ENCODE measurements at places on chromosomes 6 and 20. TPM values are rescaled to one million over a fixed set of nuclear protein-coding genes. Genes with fewer than 3 reads are reported as not detected.

DNA sequence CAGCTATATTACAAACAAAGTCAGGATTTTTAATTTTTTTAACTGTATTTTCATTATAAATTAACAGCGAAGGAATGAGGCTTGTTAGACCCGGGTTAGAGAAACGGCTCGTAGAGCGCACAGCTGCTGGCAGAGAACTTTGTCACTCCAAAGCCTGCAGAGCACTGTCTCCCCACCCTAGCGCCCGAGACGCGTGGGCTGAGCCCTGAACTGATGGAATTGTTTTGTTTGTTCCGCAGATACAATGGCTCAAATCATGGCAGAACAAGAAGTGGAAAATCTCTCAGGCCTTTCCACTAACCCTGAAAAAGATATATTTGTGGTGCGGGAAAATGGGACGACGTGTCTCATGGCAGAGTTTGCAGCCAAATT is 810 bp downstream of the LAMP5 start:
- DNase-seq = no peak

The LY6G6D gene
- total RNA-seq = not detected

GRCh38 chr6:89642956-89643355 is 4.4 kb upstream of the LYRM2 start:
- DNase-seq = no peak

GRCh38 chr6:7505189-7505699 is 36.2 kb upstream of the DSP start:
- peak; percentile 32 for DNase-seq

DNA sequence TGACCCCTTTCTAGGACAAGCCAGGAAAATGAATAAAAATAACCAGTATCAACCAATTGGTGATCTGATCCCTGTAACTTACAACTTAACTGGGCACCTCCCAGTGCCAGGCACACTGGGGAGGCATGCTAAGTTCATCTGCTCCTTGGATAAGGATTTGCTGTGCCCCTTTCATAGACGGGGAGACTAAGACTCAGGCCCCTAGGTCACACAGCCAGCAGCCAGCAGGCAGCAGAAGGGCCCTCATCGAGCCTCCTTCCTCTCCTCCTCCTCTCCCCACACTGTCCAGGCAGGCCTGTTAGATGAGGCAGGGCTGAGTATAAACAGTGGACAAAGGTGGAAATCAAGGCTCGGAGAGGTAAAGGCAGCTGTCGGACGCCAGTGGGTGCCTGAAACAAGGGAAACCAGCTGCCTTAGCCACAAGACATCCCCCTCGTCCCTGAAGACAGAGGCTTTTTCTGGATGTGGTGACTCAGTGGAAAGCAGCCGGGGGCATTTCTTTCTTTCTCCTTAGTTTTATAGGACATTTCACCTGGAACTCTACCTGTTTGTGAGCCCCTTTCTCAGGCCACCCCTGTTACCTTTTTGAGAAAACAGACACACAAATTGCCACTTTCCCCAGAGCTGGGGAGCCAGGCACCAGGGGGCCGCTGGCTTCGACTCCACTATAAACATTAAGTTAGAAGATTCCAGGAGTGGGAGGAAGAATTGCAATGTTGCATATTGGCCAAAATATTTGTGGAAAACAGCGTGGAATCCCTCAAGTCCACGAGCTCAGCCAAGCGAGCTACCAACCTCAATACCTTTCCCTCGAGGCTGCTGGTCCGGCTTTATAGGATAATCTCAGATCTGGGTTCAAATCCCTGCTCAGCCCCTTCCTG is 166.0 kb downstream of the PREX1 start:
- DNase-seq = no peak

GRCh38 chr20:3374296-3374695 is 33.2 kb downstream of the DNAAF9 start:
- no peak for DNase-seq

- DNase-seq = no peak
These were observed 48.2 kb upstream of the FAM50B start for GRCh38 chr6:3800850-3801591.

DNA sequence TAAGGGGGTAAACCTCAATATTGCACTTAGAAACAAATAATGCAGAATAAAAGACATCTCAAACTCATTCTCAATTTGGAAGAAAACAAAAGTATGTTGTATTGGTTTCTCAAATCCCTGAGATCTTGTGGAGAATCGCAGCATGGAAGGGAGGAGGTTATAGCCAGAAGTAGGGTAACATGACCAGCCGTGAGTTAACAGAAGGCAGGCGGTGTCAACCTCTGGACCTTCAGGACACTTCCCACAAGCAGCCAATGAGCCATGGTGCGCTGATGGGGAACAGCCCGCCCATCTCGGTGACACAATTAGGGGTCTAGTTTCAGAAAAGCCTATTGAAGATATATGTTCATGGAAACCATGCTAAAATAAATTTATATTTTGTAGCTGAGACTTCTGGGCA is 98.4 kb downstream of the ALDH8A1 start:
- DNase-seq = no peak

GRCh38 chr6:20741490-20741889 is 207.2 kb downstream of the CDKAL1 start:
- DNase-seq = no peak

DNA sequence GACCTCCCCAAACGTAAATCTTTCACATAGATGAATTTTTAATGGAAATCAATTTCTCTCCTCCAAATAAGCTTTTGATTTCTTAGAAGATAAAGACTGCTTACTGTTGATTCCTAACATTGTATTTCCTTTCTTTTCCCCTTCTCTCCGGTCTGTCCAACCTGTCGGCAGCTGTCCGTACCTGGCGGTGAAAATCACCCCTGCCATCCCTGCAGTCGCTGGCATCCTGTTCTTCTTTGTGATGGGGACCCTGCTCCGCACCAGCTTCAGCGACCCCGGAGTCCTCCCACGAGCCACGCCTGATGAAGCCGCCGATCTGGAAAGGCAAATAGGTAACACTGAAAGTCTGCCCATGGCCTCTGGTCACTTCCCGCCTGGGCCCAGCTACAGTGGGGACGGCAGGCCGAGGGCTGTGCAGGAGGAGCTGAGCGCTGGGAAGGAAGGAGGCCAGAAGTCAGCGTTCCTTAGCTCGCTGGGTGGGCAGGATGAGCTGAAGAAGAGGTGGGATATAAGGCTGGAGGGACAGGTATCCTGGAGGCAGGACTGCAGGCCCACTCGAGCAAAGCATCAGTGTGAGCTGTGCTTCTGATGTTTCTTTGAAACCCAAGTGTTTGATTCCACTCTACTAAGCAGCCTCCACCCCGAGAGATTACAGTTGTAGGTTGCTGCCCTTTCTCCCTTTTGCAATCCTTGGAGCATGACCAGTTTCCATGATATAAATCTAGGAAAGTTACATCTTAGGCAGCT is 161.6 kb downstream of the ZDHHC14 start:
- DNase-seq = no peak

The GDAP1L1 gene
- total RNA-seq = not detected

The EZR gene
- total RNA-seq = 65.3 TPM

The SNAP25 gene
- total RNA-seq = 0.56 TPM

DNA sequence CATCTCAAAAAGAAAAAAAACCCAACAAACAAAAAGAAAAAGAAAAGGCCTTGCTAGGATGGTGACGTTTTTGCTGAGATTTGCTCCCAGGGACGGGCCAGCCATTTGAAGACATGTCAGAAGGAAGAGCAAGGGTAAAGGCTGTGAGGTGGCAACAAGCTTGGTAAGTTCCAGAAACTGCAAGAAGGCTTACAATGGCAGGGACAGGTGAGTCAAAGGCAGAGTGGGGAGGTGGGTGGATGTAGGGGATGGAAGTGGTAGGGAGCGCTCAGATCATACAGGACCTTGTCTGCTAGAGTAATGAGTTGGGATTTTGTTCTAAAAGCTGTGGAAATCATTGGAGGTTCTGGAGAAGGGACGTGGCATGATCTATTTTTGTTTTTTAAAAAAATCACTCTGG is 4.3 kb downstream of the KIF3B start:
- no peak for DNase-seq

DNA sequence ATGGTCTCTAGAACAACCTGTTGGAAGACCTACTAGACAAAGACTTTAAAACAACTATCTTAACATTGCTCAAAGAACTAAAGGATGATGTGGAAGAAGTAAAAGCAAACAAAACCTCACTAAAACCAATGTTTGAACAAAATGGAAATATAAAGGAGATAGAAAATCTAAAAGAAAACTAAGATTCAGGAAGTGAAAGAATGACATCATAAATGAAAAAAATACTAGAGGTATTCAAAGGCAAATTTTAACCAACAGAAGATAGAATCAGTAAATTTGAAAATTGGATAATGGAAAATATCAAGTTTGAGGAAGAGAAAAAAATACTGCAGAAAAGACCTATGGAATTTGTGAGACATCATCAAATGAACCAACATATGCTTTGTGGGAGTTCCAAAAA is 914.1 kb upstream of the GJE1 start:
- DNase-seq = no peak

The TRIM26 gene
- total RNA-seq = 45.7 TPM

- no peak for DNase-seq
These were observed 19.6 kb upstream of the CCR6 start for GRCh38 chr6:167103041-167103891.

DNA sequence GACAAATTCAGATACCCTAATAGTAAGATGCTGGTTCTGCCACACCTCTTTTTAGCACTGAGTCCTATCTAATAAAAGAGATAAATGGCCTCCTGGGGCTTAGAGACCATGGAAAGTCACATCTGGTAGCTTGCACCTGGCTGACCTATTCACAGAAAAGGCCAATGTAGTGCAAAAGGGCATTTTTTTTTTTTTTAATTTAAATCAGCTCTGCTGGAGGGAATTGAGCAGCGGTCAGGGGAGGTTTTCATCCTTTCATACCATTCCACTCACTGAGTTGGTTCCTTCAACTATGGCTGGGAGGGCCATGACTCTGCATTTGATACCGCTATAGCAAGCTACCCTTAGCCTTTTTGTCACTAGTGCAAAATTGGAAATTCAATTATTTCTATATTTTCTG is 20.1 kb upstream of the HS3ST5 start:
- no peak for DNase-seq

DNA sequence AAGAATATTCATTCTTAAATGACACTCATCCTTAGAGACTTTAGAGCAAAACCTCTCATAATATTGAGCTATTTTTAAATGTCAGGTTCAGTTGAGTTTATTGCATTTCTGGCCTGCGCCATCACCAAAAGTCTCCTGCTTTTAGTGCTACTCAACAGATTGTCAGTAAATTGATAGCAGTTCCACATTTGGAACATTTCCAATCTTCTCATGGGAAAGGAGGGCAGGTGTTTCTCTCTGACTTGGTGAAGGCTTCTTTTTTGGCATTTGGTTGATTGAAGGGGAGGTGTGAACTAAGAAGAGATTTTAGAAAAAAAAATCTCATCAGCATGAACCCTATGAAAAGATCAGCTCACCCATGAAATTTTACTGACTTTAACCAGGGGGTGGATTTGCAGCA is 125.9 kb upstream of the INSM1 start:
- DNase-seq = no peak

- no peak for DNase-seq
These were observed 3.3 kb downstream of the TRERF1 start for GRCh38 chr6:42448391-42448790.

- no peak for DNase-seq
These were observed 182.8 kb downstream of the SASH1 start for GRCh38 chr6:148525453-148525852.

GRCh38 chr6:136604928-136605510 is 54.8 kb upstream of the MAP7 start:
- no peak for DNase-seq

The MC3R gene
- not detected for total RNA-seq

DNA sequence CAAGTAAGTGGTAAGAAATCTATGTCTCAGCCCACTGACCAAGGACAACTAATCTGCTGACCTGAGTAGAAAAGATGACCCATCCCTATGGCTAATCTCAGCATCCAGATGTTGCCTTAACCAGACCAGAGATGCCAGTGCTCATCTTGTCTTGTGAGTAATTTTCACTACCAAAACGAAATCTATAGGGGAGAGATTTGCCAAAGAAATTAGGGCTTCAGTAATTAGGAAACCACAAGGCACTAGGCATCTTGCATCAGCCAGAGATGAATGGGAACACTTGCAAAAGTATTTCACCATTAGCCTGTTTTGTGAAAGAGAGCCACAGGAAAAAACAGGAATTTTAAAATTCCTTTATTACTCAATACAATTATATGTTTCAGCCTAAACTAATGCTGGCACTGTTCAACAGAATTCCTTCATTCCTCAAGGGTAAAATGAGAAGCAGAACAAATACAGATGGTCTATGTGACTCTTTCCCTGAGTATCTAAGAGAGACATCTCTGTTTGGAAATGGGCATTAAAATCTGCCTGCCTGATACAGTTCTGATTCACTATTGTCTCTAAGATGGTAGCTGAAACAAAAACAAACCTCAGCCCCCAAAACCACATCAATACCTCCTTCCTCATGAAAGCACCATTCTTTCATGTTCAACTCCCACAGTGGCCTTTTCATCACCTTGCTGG is 87.8 kb downstream of the GMDS start:
- DNase-seq = no peak

GRCh38 chr6:134482593-134483270 is 164.8 kb upstream of the SGK1 start:
- no peak for DNase-seq

The TGM3 gene
- not detected for total RNA-seq

The TRAPPC3L gene
- 0.63 TPM for total RNA-seq

- DNase-seq = no peak
These were observed 39.3 kb downstream of the KLHL32 start for GRCh38 chr6:96963809-96964208.

The OVOL2 gene
- not detected for total RNA-seq

GRCh38 chr6:23511817-23512216 is 614.2 kb upstream of the NRSN1 start:
- no peak for DNase-seq

DNA sequence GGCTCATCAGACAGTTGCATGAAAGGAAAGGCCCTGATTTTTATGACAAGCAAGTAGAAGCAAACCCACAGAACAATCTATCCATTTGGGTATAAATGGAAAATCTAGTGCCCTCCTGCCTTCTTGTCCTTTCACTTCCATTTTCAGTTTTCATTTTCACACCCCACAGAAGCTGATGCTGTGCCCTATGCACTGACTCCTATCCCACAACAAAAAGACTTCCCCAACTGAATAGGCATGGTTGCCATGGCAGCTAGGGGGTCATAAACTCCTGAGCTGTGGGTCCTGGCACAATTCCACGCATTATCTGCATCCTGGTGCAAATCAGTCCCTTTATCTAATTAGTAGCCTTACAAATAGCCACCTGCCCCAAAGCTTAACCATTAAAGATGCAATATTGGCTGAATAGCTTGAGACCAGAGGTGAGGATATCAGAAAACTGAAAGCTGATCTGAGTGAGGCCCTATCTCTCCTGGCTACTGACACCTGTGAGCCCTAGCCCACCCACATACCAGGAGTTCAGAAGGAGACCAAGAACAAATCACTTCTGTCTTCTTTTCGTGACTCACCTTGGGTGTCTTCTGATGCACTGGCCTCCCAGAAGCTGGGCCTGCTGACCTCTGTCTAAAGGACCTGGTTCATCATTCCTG is 34.9 kb upstream of the HEY2 start:
- DNase-seq = no peak

The OR2H1 gene
- not detected for total RNA-seq

The MYLK4 gene
- total RNA-seq = 0.44 TPM

DNA sequence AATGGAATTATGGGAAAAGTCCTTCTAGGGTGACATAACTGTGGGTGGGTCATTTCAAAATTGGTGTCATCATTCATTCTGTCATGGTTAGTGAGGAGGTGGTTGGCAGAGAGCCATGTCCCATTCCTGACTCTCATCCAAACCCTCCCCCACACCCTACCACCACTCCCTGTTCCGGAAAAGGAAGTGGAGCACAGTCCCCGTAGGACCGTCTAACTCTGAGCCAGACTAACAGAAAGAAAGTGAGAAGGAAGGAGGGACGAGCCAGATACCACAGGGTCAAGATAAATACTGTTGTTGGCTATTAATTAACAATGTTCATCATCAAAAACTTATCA is 4.8 kb downstream of the TRIM10 start:
- no peak for DNase-seq
